ENCODE measurements at places on chromosomes 13 and 19. TPM values are rescaled to one million over a fixed set of nuclear protein-coding genes. Genes with fewer than 3 reads are reported as not detected.

SPRED3 gene
- polyA plus RNA-seq, result not detected

CASP14 gene
- not detected for polyA plus RNA-seq

DNA sequence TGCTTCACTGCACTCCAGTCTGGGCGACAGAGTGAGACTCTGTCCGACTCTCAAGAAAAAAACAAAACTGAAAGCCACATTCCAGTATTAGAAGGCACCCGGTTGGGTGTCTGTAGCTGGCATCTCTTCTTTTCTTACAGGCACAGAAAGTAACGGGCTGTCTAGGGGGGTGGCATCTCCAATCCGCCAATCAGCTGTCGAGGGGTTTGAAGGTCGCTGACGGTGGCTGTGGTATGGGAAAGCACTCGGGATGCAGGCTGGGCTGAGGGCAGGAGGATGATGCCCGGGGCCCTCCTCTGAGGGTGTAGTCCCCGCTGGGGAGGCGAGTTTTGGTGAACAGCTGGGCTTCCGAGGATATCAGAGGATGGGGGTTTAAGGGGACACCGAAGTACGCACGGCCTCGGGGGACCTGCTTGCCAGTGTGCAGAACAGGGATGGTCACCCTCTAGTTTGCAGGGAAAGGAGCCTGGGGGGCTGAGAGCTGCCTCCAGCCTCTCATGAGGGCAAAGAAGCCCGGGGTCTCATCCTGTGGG is 27.0 kb upstream of the ZBTB7A start:
- H3K4me3 ChIP-seq, result no peak overlapping the region
- DNase-seq, result no peak
- H3K27ac ChIP-seq, result no peak overlapping the region

DNA sequence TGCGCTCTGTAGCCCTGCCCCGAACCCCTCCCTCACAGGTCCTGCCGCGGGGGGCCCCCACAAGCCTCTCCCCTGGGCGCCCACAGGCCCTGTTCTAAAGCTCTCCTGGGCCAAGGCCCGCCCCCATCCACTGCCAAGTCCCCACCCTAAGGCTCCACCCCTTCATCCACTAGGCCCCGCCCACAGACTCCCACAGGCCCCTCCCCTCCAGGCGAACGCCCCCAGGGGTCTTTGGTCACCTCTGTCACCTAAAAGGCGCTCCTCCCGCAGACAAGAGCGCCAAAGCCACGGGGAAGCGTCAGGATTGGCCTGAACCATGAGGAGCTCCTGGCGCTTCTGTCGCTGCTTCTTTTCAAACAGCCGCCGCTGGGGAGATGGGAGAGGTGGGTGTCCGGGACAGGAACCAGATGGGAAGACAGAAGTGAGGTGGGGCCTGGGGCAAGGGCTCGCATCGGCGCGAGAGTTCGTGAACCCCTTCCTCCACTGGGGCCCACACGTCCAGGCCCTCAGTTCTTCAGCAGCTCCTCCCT is 2.3 kb downstream of the TULP2 start:
- H3K27me3 ChIP-seq, result peaks cover 37% of the 10 kb centered on the region
- H3K27ac ChIP-seq, result peak overlapping the region; percentile 71
- peak overlapping the region; percentile 49 for H3K4me3 ChIP-seq
- DNase-seq, result peak; percentile 41

- H3K36me3 ChIP-seq, result peaks cover 29% of the 10 kb centered on the region
- peaks cover 33% of the 10 kb centered on the region for H3K4me1 ChIP-seq
- H3K27me3 ChIP-seq, result no peaks in the 10 kb centered on the region
- no peak for DNase-seq
- H3K27ac ChIP-seq, result no peak overlapping the region
- H3K4me3 ChIP-seq, result no peak overlapping the region
Measured at GRCh38 chr19:54109651-54110050, 5.8 kb downstream of the TFPT start.

- peaks cover 47% of the 10 kb centered on the region for H3K4me1 ChIP-seq
- H3K27me3 ChIP-seq, result no peaks in the 10 kb centered on the region
- DNase-seq, result no peak
- H3K36me3 ChIP-seq, result peaks cover 8% of the 10 kb centered on the region
- H3K27ac ChIP-seq, result peak overlapping the region; percentile 26
Measured at GRCh38 chr19:55680339-55681130, 5.5 kb downstream of the EPN1 start.

- DNase-seq, result no peak
- no peak overlapping the region for H3K27ac ChIP-seq
- peaks cover 18% of the 10 kb centered on the region for H3K36me3 ChIP-seq
- no peak overlapping the region for H3K4me3 ChIP-seq
Measured at GRCh38 chr19:50843701-50844221, 10.4 kb upstream of the KLK15 start.

GRCh38 chr19:33403973-33404304 is 30.4 kb downstream of the CEBPG start:
- no peaks in the 10 kb centered on the region for H3K36me3 ChIP-seq
- H3K27ac ChIP-seq, result no peak overlapping the region
- H3K4me3 ChIP-seq, result no peak overlapping the region
- H3K4me1 ChIP-seq, result no peaks in the 10 kb centered on the region

All from naive B cell (primary cell).